Fibroblast of the aortic adventitia (primary cell): ENCODE measurements at places on chromosomes 5 and 9.

- DNase-seq, result no peak
These were observed 161.7 kb downstream of the OLFM1 start for GRCh38 chr9:135249191-135249590.

- DNase-seq, result peak; percentile 4
These were observed 176.9 kb upstream of the WWC1 start for GRCh38 chr5:168114444-168115017.

GRCh38 chr5:178499352-178499751 lies 90.8 kb downstream of the COL23A1 start:
- DNase-seq, result no peak

- DNase-seq, result no peak
These were observed 88.6 kb downstream of the PLPPR1 start for GRCh38 chr9:101117161-101117560.

DNA sequence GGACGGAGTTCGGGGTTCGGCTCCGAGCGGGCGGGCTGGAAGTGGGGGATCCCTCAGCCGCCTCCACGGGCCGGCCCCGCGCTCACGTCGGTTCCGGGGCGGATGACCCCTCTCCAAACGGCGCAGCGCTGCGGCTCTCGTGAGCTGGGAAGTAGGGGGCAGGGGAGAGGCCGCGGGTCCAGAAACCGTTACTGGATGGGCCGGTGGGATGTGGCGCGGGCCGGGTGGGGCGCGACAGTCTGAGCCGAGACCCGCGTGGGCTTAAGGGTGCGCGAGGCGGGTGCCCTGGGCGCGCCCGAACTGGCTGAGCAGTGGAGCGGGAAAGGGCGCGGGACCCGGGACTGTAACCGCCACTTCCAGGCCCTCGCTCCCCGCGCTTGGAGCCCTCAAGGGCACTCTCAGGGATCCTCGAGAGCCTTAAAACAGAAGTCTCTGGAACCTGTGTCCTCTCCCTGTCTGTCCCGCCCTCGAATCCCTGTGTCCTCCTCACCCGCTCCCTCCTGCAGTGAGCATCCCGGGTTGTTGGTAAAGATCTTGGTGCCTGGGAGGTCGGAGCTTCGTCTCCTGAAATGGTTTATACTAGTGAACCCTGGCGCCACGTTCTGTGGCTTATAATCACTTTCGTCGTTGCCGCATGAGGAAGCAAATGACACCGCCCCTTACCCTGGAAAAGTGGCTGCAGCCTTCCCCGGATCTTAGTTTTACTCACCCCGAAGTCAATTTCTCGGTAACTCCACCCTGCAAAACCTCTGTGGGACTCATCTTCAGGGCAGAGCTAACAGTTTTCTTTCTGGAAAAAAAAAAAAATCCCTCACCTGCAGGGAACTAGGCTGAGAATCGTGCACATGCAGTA lies 571 bp upstream of the MARCHF11 start:
- DNase-seq, result no peak

DNA sequence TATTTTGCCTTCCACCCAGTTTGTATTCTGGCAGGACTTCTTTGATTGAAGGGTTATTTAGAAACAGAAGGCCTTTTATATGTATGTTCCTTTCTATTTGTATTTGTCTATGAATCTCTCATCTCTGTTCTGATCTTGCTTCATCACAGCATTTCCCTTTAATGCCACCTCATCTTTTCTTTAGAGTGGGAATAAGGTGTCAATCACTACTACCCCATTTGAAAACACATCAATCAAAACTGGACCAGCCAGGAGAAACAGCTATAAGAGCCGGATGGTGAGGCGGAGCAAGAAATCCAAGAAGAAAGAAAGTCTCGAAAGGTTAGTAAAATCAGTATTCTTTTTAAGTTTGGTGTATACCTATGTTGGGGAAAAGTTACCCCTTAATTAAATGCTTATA lies 36.3 kb downstream of the CD180 start:
- DNase-seq, result no peak
